Activated CD4-positive, alpha-beta T cell treated with anti-CD3 and anti-CD28 coated beads for 4 hours (primary cell): ENCODE measurements at places on chromosomes 1 and 21.

GRCh38 chr1:87359586-87359985, 30.9 kb downstream of the LMO4 start:
- no peak for DNase-seq

DNA sequence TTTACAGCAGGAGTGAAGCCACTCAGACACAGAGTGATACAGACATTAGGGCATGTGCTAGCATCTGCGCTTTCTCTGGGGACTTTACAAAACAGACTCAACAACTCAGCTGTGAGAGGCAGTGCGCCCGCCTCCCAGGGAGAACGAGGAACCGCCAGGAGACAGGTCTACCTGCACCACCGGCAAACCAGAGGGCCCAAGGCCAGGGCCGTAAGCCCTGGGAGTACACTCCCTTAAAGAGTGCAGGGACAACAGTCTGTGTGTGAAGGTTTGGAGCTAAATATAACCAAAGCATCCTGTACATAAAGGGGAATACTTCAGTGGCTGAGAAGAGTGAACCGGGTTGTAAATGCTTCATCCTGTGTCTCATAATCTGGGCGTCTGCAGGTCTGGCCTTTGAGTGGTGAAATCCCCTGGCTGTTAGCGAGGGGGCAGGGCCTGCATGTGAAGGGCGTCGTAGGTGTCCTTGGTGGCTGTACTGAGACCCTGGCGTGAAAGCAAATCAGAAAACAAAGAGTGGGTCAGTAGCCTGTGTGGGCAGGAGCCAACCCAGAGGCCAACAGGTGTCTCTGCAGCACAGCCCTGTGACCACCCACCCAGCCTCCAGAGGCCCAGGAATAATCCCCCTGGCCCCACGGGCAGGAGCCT, 86.9 kb downstream of the CD247 start:
- no peak for DNase-seq

DNA sequence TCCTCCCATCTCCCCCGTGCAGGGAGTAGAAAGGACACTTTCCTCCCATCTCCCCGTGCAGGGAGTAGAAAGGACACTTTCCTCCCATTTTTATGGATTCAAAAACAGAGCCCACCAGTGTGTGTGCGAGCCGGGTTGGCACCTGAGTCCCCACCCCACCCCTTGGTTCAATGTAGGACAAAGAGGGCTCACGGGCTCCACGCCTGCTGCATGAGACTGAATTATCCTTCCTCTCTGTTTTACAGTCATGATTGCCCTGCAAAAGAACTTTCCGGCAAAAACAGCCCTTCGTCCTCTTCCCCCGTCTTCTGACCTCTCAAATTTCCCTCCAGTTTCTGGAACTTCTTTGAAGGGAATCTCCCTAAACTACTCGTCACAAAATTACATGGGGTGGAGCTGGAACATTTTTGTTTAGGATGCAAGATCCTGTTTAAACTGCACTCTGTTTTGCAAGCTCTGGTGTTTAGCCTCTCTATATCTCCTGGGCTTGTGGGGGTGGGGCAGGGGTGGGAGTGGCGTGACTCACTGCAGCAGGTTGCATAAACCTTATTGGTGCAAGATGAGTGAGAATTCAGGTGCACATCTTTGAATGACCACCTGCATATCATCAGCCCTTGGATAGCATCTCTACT, 99.8 kb downstream of the PSMG1 start:
- no peak for DNase-seq

DNA sequence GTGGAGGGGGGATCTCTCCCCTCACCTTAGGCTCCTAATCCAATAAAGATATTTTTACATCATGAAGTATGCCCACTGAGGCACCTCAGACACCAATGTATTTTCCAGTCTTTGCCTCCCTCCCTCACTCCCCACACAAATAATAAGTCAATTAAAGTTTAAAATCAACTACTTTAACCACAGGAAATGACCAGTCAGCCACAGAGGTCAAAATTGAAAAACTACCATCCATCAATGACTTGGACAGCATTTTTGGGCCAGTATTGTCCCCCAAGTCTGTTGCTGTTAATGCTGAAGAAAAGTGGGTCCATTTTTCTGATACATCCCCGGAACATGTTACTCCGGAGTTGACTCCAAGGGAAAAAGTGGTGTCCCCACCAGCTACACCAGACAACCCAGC, 70.6 kb upstream of the DYNLT5 start:
- no peak for DNase-seq

DNA sequence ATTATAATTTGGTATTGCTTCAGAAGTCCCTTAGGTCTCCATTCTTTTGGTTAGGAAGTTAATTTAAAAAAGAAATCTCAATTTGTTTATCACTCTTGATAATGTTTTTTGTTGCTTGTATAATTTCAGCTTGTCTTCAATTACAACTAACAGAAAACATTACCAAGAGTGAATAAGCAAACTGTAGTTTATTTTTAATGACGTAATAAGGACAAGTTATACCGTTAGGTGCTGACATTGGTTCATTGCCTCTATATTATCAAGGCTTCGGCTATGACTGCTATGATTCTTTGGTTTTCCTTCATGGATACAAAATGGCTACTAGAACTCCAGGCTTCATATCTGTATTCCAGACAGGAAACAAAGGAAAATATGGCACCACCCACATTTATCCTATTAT, 220.6 kb downstream of the PTGER3 start:
- no peak for DNase-seq

- DNase-seq, result no peak
Observed at GRCh38 chr1:26373789-26374188, 1.2 kb upstream of the ZNF683 start.

DNA sequence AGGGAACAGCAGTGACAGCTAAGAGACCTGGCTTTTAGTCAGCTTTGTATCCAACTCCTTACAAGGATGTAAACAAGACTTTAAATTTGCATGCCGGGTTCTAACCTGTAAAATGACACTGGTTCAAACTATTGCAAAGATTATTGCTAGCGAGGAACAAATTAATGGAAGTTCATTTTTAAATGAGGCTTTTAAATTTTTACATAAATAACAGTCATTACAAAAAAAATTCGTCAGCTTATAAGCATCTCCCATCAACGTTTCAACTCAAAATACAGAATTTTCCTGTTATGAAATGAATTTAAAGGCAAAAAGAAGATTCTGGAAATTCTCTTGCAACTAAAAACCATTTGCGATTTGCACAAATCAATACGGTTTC, 668 bp downstream of the KIF14 start:
- no peak for DNase-seq

DNA sequence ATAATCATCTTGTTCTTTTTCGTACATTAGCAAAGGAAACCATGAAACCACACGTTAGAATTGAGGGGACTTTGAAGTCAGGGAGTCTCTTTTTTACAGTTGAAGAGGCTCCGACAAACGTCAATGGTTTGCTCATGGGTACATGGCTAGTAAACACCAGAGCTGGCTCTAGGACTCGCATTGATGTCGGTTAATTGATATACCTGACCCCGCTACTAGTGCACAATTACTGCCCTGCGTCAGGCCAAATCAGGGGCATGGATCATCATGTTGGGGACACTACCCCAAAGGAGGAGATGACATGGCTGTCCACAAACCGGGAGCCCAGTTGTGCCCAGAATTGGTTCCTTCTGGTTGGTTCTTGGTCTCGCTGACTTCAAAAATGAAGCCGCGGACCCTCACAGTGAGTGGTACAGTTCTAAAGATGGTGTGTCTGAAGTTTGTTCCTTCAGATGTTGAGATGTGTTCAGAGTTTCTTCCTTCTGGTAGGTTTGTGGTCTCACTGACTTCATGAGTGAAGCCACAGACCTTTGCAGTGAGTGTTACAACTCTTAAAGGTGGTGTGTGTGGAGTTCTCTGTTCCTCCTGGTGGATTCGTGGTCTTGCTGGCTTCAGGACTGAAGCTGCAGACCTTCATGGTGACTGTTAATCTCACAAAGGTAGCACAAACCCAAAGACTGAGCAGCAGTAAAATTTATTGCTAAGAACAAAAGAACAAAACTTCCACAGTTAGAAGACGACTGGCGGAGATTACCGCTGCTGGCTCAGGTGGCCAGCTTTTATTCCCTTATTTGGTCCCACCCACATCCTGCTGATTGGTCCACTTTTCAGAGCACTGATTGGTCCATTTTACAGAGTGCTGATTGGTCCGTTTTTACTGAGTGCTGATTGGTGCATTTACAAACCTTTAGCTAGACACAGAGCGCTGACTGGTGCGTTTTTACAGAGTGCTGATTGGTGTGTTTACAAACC, 126.9 kb upstream of the ERRFI1 start:
- peak; percentile 31 for DNase-seq

- DNase-seq, result no peak
Observed at GRCh38 chr1:16242556-16243214, 5.7 kb upstream of the CPLANE2 start.

GRCh38 chr21:26888256-26888655, 43.0 kb upstream of the ADAMTS1 start:
- no peak for DNase-seq

- no peak for DNase-seq
Observed at GRCh38 chr1:57868908-57869307, 445.0 kb upstream of the DAB1 start.

GRCh38 chr1:163296504-163297263, 25.1 kb upstream of the NUF2 start:
- no peak for DNase-seq

DNA sequence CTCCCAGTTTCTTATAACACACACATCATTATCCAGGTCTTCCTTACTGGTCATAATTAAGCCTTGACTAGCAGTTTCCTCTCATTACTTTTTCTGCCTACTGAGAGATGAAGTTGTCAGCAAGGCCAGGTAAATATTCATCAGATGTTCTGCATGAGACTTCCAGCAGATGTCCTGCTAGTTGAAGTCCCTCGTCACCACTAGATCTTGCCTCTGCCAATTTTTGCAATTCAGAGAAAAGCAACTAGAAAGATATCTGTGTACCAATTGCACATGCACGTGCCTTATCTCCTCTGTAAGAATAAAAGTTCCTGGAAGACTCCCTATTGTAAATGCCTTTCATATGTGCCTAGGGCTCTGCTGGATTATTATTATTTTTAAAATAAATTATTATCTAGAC, 18.3 kb downstream of the ACKR1 start:
- no peak for DNase-seq

DNA sequence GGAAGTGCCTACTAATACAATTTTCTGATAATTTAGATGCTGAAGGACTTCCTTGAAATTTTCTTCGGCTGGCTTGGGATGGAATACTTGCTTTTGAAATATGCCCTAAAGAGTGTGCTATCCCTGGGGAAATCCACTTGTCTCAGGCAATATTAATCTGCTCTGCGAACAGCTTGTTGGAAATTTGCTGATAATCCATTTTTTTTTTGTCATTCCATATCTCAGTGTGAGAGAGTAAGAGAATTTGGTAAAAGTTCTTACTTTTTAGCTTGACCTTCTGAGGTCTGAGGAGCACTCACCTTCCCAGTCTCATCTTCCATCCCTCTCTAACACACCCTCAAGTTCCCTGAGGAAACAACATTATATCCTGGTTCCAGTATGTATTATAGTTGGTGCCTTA, 36.8 kb downstream of the DNAJC6 start:
- DNase-seq, result no peak

- no peak for DNase-seq
Observed at GRCh38 chr1:174815474-174815908, 184.3 kb upstream of the CACYBP start.

DNA sequence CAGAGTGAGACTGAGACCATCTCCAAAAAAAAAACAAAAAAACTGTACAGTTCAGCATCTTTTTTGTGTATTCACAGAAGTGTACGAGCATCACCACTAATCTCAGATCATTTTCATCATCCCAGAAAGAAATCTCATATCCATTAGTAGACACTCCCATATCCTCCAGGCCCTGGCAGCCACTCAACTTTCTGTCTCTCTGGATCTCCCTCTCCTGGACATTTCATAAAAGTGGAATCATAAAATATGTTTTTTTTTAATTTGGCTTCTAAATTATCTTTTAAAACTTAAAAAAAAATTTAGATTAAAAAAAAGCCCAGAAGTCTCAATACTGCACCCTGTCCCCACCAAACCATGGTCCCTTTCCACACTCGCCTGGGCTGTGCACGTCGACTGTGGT, 22.1 kb downstream of the RIPPLY3 start:
- DNase-seq, result no peak

DNA sequence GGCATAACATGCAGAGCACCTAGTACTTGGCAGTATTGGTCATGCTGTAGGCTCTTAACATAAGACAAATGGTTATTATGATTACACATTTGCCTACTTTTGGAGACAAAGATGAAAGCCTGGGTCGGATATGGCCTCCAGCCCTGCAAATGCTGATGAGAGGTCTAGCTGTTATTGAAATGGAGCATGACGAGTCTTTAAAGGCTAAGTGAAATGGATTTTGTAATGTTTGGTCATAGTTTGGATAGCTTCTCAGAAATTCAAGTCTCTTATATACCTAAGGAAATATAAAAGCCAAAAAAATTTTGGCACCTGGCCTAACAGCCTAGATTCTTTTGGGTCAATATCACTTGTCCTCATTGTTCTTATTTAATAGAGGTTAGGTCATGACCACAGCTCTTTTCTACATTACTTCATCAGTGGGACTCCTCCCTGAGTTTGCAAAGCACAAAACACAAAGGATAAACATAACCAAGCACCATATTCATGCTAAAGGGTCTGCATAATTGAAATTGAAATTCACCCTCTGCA, 69.2 kb upstream of the WLS start:
- no peak for DNase-seq

- DNase-seq, result peak; percentile 43
Observed at GRCh38 chr1:31745096-31745945, 18.8 kb downstream of the ADGRB2 start.

DNA sequence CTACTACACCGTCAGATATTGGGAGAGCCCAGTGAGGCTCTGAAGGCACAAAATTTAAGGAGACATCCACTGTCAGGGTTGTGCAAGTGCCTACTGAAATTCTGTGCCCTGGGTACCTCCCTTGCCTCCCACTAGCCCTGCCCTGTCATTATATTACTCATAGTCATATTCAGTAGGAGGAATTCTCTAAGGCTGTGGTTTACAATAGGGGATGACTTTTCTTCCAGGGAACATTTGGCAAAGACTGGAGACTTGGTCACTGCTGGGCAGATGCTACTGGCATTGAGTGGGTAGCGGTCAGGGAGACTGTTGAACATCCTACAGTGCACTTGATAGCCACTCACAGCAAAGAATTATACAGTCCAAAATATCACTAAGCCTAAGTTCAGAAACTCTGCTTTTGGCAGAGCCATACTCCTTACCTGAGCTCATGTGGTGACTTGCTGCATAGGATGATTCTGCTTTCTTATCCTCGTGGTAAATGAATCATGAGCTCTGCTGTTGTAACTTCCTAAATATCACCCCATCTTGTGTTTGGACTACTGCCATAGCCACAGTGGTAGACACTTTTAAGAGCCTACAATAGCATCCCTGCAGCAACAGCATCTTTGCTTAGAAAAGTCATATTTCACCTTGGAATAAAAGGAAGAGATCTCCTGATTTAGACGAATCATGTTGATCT, 563.4 kb upstream of the PLXNA2 start:
- DNase-seq, result no peak

- DNase-seq, result no peak
Observed at GRCh38 chr1:85818371-85818770, 110.1 kb upstream of the ZNHIT6 start.

GRCh38 chr1:196438329-196438728, 169.9 kb downstream of the KCNT2 start:
- DNase-seq, result no peak

- no peak for DNase-seq
Observed at GRCh38 chr1:10724948-10725847, 71.2 kb downstream of the CASZ1 start.
